ENCODE measurements at places on chromosomes 5 and 9.

GRCh38 chr5:68258531-68258930 lies 43.0 kb downstream of the PIK3R1 start:
- no peak for DNase-seq

- DNase-seq: no peak
Measured at GRCh38 chr5:86665984-86666760, 48.4 kb downstream of the COX7C start.

- DNase-seq: no peak
Measured at GRCh38 chr9:135929656-135930445, 22.5 kb upstream of the CAMSAP1 start.

DNA sequence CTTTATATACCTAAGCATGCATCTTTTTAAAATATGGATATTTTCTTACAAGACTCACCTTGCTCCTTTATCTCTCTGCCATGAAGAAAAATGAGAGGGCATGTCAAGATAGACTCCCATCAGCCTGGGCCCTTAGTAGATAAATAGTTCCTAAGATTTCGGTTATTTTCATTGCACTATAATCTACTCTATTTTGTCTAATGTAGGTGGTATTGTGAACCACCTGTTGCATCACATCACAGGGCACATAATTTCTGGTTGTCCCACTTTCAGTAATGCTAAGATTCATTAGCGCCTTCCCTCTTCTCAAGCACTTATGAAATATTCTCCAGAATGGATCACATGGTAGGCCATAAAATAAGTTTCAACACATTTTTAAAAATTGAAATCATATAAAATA lies 202.5 kb upstream of the ADRA1B start:
- no peak for DNase-seq

DNA sequence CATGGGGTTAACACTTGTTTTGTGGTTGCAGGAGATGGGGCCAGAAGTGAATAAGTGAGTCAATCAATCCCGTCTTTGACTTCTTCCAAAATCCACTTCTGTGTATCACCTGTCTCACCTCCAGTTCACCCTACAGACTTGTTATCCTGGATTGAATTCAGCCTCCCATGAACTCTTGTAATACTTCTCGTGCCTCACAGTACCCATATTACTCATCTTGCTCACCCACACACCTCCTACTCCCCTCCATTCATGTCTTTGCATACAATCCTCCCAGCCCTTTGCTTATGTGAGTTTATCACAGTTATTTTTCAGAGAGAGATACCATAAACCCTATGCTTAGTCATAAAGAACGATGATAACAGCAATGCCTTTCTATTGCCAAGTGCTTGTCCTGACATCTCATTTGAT lies 52.9 kb upstream of the PAPPA start:
- no peak for DNase-seq

Data from NCI-H187 (cell line).